ENCODE measurements at places on chromosomes 3 and 15.

- no peak for DNase-seq
Observed at GRCh38 chr15:90986790-90987507, 7.4 kb downstream of the PRC1 start.

DNA sequence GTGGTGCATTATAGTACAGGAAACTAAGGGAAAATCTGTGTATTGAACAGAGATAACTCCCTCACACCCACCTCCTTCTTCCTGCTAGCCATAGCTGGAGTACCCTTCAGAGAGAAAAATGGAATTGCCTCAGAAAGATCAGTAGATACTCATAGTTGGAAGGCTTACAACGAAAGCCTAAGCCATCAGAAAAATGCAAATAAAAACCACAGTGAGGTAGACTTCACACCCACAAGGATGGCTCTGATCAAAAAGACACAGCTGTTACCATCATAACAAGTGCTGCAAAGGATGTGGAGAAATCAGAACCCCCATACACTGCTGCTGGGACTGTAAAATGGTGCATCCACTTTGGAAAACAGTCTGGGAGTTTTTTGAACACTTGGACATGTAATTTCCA, 7.4 kb upstream of the DLG1 start:
- DNase-seq = no peak

- DNase-seq = no peak
Observed at GRCh38 chr15:45572617-45573016, 14.6 kb upstream of the BLOC1S6 start.

- DNase-seq = no peak
Observed at GRCh38 chr3:182105875-182106274, 394.1 kb downstream of the SOX2 start.

GRCh38 chr15:58139989-58140522, 1.9 kb downstream of the AQP9 start:
- no peak for DNase-seq

DNA sequence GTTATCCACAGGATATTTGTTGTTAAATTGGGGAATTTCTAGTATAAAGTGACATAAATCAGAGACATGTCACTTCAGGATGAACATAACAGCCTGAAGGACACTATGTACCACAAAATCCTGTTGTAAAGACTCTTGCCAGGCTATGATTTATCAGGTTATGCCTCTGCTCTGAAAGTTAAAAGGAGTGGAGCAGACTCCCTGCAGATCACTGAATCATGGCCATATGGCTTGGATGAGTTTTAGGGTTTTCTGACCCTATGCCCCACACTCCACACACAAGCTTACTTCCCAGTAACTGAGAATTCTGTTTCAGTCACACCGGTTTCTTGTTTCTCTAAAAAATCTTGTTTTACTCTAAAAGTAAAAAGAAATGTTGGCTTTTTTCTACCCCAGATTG, 869.4 kb downstream of the NAALADL2 start:
- no peak for DNase-seq

DNA sequence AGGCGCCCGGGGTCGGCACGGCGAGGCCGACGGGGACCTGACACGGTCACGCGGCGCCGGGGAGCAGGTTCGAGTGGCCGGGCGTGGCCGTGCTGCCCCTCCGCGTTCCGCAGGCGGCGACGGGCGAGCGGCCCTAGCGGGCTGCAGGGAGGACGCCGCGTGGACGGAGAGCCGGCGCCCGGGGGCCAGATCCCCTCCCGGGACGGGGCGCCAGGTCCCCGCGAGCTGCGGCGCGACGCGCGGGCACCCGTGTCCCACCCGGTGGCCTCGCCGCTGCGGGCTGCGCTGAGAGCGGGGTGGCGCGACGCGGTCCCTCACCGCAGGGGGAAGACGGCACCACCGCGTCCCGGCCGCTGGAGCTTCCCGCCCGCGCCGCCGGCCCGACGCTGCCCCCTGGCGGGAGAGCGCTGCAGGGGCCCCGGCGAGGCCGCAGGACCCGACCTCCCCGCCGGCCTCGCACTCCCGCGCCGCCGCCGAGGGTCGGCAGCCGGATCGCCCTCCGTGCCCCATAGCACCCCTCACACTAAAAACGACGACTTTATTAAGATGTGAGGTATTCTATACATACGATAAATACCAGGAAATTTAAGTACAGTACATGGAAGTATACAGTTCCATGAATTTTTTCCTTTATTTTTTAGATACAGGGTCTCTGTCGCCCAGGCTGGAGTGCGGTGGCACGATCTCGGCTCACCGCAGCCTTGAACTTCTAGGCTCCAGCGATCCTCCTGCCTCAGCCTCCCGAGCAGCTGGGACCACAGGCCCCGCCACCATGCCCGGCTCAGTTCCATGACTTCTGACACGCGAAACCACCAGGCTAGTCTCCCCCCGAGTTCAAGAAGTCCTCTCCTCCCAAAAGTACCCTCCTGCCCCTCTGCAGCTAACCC, 1.3 kb upstream of the PIGZ start:
- peak; percentile 48 for DNase-seq

- DNase-seq = no peak
Observed at GRCh38 chr3:51390246-51391074, 625 bp upstream of the RBM15B start.

GRCh38 chr3:179464323-179465092, 13.2 kb upstream of the GNB4 start:
- no peak for DNase-seq

DNA sequence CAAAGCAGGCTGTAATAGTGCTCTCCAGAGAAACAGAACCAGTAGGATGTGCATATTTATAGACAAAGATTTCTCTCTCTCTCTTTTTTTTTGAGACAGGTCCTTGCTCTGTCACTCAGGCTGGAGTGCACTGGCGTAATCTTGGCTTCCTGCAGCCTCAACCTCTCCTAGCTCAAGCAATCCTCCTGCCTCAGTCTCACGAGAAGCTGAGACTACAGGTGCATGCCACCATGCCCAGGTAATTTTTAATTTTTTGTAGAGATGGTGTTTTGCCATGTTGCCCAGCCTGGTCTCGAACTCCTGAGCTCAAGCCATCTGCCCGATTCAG, 67.1 kb upstream of the CHD2 start:
- DNase-seq = no peak

DNA sequence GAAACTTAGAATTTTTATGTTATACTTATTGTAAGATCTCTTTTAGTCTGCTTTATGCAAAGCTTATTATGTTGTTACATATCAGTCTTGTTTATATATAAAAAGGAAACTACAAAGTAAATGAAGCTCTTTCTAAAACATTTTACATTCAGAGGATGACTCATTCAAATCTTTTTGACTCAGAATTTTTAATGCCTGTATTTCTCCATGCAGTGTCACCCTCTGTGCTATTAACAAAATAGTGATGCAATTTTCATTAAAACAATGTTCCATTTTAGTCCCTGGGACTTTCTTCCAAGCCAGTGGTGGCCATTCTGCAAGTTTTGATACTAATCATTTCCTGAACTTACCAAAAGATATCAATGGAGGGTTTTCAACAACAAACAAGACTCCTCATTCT, 216.1 kb downstream of the NAALADL2 start:
- no peak for DNase-seq

DNA sequence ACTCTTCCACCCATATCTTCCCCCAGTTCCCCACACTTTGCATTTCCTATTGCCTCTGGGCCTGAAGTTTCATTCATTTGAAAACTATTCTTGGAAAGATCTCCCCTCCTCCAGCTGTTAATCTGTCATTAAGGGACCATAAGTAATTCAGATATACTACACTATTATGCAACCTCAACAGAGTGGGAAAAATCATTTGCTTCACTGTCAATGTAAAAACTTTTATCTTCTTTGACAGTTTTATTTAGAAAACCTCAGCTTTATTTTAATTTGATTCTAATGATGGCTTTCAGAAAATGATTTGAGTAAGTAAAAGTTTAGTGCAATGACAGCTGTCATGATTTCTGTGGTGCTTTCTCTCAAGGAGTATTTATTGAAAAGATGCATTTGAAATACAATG, 435.3 kb upstream of the KCNMB2 start:
- no peak for DNase-seq

DNA sequence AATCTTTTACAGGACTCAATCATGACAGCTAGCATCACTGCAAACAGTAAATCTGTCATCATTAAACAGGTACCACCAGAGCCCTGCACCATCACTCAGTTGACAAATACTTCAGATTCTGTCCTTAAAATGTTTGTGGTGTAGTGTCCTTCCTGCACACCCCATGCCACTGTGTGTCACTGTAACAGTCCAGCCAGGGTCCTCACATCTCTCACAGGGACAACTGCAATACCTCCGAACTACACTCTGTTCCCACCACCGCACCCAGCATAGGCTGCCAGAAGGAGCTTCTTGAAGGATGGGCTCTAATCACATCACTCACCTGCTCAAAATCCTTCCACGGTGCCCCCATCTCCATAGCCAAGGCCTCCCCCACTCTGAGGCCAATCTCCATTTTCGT, 90.2 kb upstream of the FGF12 start:
- DNase-seq = no peak

DNA sequence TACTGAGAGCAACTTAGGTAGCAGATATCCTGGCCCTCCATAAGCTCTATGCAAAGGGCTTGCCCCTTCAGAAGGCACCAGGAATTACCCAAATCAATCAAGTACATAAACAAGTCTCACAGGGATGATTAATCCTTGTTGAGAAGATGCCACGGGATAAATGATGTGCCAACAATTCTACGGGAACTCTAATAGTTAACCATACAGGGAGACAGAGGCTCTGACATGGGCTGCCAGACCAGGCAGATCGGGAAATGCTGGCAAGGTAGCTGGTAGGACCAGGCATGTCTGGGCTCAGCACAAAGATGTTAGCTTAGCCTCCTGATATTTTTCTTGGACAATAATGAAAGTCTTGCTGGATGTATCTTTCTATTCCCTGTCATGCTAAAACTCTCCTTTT, 249.3 kb upstream of the THBS1 start:
- DNase-seq = no peak

DNA sequence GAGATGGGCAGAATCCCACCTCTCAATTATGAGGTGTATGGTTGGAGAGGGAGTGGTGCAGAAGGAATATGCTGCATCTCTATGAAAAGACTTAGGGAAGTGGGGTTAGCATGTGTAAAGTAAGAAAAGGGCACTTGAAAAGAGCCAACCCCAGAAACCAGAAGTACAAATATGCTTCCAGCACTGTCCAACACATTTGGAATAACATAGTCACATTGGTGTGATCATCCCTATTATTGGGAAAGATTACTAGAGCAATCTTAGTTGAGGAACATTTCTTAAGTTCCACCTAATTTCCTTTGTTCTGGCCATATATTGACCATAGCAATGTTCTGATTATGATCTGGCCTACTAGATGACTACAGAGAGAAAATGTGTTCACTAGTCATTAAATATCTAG, 34.3 kb downstream of the HMG20A start:
- no peak for DNase-seq

- DNase-seq = no peak
Observed at GRCh38 chr3:34056181-34056910, 257.9 kb downstream of the PDCD6IP start.

DNA sequence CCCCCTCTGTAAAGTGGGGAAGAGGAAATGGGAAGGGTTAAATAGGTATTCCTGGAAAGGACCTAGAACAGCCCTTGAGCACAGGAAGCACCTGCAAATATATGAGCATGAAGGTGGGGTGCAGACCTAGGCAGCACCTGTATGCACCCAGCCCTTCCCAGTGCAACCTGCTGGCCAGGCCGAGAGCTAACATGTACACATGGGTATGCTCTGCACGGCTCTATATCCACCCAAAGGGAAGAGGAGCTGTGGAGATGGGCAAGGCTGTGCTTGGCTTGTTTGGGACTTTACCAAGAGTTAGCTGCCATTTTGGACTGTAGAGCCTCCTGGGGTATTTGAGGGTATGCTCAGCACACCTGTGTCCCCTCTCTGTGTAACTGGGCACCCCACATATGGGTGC, 171.2 kb downstream of the KLF13 start:
- no peak for DNase-seq

GRCh38 chr3:172181932-172182586, 142.7 kb downstream of the FNDC3B start:
- no peak for DNase-seq

GRCh38 chr15:63238796-63239195, 38.6 kb upstream of the APH1B start:
- no peak for DNase-seq

DNA sequence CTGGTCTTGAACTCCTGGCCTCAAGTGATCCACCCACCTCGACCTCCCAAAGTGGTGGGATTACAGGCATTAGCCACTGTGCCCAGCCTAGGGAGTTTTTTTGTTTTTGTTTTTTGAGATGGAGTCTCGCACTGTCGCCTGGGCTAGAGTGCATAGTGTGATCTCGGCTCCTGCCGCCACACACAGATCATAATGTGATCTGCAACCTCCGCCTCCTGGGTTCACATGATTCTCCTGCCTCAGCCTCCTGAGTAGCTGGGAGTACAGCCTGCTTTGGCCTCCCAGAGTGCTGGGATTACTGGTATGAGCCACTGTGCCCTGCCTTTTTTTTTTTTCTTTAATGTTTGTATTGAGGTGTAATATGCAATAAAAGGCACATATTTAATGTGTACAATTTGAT, 78.2 kb downstream of the SMAD3 start:
- no peak for DNase-seq

GRCh38 chr3:99534951-99535704, 103.3 kb upstream of the COL8A1 start:
- no peak for DNase-seq

GRCh38 chr15:98651036-98651481, 2.7 kb downstream of the IGF1R start:
- no peak for DNase-seq

- DNase-seq = no peak
Observed at GRCh38 chr15:97525809-97526208, 434.7 kb upstream of the ARRDC4 start.

DNA sequence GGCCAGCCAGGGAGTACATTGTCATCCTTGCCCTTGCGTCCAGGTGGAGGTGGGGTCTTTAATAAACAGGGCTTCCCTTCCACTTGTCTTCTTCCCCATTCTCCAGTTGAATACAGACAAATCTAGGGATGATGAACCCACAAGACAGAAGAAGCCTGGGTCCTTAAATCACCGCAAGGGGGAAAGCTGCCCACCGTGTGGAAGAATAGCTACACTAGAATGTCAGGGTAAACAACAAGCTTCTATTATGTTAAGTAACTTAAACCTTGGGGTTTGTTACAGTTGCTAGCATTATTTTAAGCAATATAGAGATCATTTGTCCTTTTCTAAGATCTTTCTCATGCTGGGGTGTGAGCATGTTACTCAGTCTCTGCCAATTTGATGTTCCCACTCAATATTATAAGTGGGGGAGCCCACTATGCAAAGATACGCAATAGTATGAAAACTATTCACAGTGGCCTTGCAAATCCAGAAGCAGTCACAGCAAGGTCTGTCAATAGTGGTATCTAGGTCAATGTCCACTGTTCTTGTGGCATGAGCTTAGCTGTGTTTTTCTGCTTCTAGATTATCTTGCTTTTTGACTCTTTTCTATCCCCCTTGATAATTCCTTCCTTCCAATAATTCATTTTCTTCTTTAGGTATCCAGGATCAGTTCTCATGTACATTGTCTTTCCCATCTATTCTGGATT, 12.0 kb upstream of the PCCB start:
- DNase-seq = no peak

- DNase-seq = no peak
Observed at GRCh38 chr15:60798821-60799220, 319.9 kb upstream of the ICE2 start.

All from NCI-H1105 (cell line).